ENCODE measurements at places on chromosomes 5 and 9. TPM values are rescaled to one million over a fixed set of nuclear protein-coding genes. Genes with fewer than 3 reads are reported as not detected.

The STKLD1 gene
- total RNA-seq = 0.64 TPM

The ITGA1 gene
- total RNA-seq = 2.0 TPM

The SH3GL2 gene
- total RNA-seq = 0.07 TPM

The PIP5K1B gene
- total RNA-seq = not detected

The FREM1 gene
- not detected for total RNA-seq

The CD72 gene
- total RNA-seq = 0.22 TPM

The PCDHGC3 gene
- total RNA-seq = 5.4 TPM

The KIF24 gene
- total RNA-seq = 3.5 TPM

The ACTBL2 gene
- not detected for total RNA-seq

The PTPDC1 gene
- total RNA-seq = 4.5 TPM

The ARAP3 gene
- 4.6 TPM for total RNA-seq

The DMRT3 gene
- not detected for total RNA-seq

The SPINK4 gene
- not detected for total RNA-seq

The FGF1 gene
- 0.24 TPM for total RNA-seq

The PCDHGA3 gene
- 0.02 TPM for total RNA-seq

The PRELID2 gene
- total RNA-seq = 7.6 TPM

The SLC45A2 gene
- total RNA-seq = not detected

The CCL19 gene
- not detected for total RNA-seq

The ELOVL7 gene
- 12.6 TPM for total RNA-seq

The GZMA gene
- not detected for total RNA-seq

The FAF2 gene
- total RNA-seq = 54.7 TPM

The PRR16 gene
- 0.05 TPM for total RNA-seq

The SERF1A gene
- total RNA-seq = 1.5 TPM

The SCAI gene
- total RNA-seq = 1.7 TPM

The TNC gene
- total RNA-seq = 0.85 TPM

The LTC4S gene
- total RNA-seq = 0.28 TPM

Measured in A549 treated with AZD2906 at 1 μM for 4 hours (cell line).